AML-193 (cell line): ENCODE measurements at places on chromosomes 16 and 17.

DNA sequence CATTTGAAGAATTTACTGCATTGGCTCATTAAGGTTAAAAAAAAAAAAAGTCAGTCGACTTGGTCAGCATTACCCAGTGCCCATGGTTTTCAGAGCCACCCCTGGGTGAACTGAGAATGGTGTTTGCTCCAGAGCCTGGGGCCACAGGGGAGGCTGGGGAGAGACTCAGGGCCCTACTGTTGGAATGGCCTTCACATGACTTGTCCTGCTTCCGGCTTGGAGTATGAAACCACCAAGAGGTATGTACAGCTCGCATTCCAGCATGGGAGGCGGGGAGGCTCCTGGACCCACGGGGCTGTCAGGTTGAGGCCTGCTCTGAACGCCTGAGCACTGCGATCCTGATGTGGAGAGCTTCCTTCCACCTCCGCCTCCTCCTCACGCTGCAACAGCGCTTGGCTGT is 36.8 kb downstream of the MSI2 start:
- no peak for DNase-seq

GRCh38 chr17:74713171-74713755 is 540 bp upstream of the CD300LF start:
- peak; percentile 86 for DNase-seq

DNA sequence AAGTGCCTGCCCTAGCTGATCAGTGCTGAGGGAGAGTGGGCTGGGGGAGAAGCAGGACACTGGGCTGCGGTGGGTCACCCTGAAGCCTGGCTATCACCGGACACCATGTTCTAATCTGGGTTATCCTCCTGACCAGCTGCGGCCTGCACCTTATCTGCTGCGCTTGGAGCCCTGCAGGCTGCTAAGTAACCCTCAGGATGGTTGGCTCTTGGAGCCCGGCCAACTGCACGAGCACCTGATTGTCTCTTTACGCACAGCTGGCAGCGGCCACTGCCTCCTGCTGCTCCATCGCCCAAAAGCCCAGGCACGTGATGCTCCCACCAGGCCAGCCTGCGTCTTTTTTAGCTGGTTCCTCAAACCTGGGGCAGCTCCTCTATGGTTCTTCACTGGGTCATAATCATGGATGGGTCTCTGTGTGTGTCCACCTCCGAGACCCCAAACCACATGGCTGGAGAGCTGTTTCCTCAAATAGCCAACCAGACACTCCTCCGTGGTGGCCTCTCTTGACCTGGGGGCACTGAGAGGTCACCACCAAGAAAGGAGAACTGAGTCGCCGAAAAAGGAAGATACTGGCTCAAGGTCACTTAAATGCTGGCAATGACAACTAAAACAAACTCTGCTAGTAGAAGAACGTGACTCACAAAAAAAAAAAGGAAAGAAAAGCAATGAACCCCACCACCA is 21.7 kb downstream of the SPHK1 start:
- DNase-seq: no peak

DNA sequence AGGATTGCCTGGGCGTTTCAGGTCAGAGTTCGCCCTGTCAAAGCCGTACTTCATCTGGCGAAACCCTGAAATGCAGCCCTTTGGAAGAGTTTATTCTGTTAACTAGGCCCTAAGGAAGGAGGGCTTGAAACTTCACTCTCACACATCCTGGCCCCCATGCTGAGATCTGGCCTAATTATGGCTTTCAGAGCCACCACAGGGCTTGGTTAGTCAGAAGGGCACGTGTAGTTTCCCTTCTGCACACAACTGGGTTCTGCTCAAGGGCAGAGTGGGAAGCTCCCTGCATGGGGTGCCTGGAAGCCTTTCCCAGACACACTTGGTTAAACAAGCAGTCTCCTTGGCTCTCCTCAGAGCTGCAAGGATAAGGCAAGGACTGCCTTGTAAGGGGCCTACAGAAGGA is 397.3 kb downstream of the SHISA9 start:
- no peak for DNase-seq

DNA sequence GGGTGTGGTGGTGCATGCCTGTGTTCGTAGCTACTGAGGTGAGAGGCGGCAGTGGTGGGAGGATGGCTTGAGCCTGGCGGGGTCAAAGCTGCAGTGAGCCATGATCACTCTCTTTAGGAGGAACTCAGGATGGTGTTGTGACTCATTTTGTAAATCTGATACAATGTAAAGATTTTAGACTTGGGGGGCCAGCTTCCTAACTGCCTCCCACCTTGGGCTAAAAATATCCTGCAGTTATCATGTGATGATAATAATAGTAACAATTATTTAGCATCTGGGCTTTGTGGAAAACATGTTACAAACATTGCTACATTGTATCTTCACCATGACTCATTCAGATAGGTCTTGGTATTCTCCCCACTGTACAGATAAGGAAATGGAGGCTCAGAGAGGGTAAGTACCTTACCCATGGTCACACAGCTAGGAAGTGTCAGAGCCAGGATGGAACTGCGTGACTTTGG is 7.4 kb downstream of the CTNS start:
- DNase-seq: no peak

GRCh38 chr16:177981-178667 is 1.6 kb downstream of the HBA1 start:
- no peak for DNase-seq

DNA sequence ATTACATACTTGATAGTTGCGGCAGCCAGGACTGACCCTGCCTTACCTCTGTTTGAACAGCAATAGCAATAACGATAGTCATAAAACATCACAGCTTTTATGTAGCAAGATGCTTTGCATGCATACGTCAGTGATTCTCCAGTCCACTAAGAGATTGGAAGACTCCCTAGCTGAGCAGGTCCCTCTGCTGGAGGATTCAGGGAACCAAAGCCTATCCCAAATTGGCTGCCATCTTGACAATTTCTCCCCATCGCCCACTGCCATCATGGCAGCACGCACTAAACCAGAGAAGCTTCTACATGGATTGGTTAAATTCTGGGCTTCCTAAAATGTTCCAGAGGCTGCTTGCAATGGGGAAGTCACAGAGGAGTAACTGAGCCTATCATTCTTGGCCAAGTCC is 360.6 kb upstream of the XYLT1 start:
- DNase-seq: no peak

GRCh38 chr16:635573-636205 is 416 bp downstream of the METTL26 start:
- no peak for DNase-seq

- no peak for DNase-seq
These were observed 31.3 kb downstream of the ZNF423 start for GRCh38 chr16:49824593-49824992.

DNA sequence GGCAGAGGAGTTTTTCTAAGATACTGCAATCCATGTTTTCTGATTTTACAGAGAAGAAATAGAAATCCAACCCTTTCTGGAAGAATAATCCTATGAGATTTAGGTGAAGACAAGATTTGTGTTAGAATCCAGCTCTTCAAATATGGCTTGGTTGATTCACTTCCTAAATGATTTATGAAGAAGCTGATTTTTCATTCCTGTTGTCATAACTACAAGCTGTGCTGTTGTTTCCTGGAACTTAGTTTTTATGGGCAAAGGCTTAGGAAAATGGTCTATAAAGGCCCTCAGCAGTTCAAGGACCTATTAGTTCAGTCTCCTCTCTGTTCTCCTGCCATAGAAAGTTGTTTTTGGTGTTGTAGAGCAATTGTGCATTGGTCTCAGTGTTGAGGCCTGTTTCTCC is 174.2 kb upstream of the FAM20A start:
- no peak for DNase-seq

DNA sequence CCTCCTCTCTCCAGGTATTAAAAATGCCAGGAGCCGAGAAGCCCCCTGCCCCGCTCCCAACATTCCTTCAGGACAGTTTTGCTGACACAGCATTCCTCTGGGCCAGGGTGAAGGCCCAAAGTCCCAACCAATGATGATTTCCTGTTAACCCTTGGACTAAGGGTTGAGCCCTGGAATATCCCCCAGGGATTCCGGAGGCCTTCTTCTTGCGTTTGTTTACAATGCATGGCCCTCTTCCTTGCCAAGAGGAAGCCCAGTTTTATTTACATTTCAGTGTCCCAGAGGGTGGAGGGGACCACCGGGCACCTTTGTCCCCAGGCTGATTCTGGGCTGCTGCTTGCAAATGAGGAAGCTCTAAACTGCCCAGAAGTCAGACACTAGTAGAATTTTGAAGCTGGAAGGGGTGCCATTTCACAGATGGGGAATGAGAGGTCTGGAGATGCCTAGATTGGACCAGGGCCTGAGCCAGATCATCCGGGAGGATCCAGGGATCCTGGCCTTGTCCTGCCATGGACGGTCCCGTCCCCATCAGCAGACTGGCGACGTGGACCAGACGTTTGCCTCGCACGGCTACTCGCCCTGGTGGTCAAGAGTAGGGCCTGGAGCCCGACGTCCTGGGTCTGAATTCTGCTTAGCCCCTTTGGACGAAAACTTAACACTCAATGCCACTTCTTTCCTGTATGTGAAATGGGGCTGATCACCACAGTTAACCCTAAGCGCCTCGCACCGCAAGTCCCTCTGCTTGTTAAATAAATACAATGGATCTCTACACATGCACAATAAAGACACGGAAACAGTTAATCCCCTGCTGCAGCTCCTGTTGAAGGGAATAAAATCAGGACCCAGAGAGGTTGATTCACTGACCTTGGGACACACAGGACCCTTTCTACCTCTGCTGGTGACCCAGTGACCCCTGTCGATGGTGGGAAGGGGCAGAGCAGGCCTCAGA is 55.6 kb upstream of the CIBAR2 start:
- DNase-seq: no peak

- no peak for DNase-seq
These were observed 3.7 kb upstream of the OR3A2 start for GRCh38 chr17:3389791-3390190.

DNA sequence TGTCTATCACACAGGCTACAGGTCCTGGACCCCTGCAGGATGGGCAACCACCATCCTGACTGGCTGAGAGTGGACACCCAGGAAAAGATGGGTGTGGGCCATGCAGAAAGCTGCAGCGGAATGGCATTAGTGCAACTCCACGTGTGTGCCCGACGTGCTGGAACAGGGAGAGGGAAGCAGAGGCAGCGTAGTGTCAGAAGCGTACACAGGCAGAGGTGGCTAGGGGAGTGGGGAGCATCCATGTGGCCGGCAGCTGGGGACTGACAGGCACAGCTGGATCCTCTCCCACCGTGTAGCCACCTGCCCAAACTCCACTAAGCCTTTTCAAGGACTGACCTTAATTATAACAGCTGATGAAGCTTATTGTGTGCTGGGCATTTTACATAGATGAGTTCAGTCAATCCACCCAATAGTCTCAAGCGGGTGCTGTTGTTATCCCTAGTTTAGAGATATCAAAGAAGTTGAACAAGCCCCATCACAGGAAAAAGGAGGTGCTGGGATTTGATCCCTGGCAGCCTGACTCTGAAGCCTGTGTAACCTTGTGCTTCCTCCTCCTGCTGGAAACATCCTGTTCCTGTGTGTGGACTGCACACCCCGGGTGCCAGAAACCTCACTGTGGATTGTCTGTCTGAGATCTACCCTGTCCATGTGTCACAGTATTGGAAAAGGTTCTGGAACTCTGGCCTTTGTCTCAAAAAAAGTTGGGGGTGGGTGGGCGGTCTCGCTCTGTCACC is 114.0 kb downstream of the PRKCA start:
- no peak for DNase-seq

DNA sequence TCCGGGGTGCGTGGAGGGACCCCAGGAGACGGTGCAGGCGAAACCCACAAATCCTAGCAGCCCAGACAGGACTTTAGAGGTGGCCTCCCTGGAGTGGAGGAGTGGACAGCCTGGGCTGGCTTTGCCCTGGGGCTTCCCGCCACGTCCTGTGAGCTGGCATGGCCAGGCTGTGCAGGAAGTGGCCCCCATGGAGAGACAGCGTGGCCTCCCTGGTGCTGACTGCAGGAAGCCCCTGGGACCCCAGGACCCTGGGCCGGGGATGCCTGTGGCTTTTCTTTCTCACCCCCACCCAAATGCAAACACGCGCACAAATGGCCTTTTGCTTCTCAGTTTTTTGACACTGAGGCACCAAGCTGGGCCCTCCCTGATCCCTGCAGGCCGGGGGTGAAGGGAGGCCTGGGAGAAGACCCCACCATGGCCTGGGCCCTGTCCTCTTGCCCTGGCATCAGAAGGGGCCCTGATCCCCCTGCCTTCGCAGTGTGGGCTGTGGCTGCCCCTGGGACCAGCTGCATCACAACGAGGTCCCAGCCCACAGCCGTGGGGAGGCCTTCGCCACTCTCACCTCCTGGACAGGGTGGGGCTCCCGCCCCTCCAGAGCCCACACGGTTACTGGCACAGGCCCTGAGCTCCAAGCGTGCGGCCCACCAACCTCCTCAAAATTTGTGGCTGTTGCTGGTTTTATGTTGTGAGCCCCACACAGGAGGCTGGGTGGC is 51.6 kb upstream of the PABPN1L start:
- DNase-seq: no peak

DNA sequence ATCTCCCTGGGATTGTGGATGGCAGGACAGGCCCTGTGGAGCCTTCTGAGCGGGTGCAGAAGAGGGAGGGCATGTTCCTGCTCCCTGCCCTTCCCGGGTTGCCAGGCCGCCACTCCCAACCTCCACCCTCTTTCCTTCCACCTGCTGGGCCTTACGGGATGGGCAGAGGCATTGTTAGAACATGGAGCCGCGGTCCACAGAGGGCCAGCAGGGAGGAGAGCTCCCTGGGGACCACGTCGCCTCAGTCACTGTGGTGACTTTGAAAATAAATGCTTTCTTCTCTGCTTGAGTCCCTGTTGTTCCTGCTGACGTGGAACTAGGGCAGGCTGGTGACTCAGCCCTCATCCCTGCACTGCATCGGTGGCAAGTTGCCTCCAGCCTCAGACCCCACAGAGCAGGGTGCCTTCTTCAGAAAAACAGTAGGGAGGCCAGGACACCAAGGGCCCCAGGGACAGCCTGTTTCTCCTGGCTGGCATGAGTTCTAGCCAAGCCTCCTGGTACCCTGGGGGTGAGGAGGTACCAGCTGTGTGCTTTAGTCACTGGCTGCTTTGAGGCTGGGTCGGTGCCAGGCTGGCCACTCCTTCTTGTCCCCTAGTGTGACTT is 224.9 kb downstream of the SEC14L1 start:
- DNase-seq: no peak

- DNase-seq: no peak
These were observed 50.5 kb downstream of the PSMD12 start for GRCh38 chr17:67315865-67316264.
